ENCODE measurements at places on chromosomes 4 and X. TPM values are rescaled to one million over a fixed set of nuclear protein-coding genes. Genes with fewer than 3 reads are reported as not detected.
A peak's percentile ranks its signal among the peaks of the same experiment; 100 is the strongest.

CCKAR gene
- total RNA-seq = not detected

PPEF2 gene
- not detected for total RNA-seq

DCUN1D4 gene
- 38.7 TPM for total RNA-seq

DYNLT3 gene
- total RNA-seq = 6.3 TPM

DMRTC1 gene
- total RNA-seq = not detected

RAPGEF2 gene
- total RNA-seq = 46.7 TPM

DNA sequence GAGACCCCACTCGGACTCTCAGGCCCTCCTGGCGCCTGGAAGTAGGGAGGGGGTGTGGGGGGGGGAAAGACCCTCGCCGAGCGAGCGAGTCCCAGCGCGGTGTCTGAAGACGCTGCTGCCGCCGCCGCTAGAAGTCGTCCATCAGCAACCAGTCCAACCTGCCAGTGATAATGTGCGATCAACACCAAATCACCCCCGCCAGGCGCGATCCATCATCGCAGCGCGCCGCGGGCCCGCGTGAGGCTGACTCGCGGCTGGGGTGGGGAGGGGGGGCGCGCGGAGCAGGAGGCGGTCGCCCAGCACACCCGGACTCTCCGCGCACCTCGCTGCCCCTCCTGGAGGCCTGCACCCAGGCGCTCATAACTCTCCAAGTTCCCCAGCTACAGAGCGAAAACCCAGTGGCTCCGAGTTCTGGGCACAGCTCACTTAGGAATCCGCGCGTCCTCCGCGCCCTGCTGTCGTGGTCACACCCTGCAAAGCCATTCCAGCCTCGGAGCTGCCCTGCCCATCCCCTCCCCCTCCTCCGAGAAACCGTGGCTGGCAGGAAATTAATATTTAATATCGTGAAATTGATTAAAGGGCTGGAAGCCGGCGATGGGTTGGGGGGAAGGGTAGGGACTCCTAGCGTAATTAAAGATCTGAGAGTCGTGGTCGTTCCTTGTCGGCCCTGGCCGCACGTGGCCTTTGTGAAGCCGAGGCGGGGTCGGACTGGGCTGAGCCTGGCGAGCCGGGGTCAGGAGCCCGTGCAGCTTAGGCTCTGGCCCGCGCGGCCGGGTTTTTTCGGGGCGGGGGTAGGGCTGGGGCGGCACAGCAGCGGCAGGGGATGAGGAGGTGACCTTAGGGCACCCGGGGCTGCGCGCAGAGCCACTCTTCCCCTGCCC is 58.1 kb upstream of the BCOR start:
- no peak for DNase-seq

GRCh38 chrX:153750127-153750774 is 13.8 kb upstream of the PLXNB3 start:
- no peak for DNase-seq

- no peak for DNase-seq
Observed at GRCh38 chrX:11768039-11768438, 10.0 kb downstream of the MSL3 start.

DNA sequence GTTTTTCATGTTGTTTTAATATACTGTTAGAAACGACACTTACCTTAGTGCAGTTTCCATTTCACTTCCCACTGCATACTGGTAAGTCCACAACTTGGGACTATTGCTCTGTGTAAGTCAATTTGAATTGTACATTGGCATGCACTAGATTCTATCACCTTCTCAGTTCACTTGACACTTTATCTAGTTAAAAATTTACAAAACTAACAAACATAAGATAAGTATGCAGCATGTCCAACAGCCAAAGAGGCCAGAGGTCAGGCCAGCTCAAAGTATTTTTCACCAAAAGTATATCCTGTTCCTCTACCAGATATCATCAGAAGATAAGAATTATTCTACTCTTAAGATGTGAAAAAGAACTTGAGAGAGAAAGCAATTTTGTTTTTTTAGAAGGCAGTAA is 75.9 kb downstream of the QRFPR start:
- no peak for DNase-seq

DNA sequence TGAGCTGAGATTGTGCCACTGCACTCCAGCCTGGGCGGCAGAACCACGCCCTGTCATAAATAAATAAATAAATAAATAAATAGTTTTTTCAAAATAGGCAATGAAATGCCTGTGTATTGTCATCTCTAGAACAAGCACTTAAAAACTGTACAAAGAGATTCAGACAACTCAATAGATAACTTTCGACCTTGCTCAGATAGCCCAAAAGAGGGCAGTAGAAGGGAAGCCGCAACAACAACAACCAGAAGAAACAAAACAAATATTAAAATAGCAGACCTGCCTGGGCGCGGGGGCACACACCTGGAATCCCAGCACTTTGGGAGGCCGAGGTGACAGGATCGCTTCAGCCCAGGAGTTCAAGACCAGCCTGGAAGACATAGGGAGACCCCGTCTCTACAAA is 9.4 kb upstream of the CLDN34 start:
- DNase-seq = no peak

DNA sequence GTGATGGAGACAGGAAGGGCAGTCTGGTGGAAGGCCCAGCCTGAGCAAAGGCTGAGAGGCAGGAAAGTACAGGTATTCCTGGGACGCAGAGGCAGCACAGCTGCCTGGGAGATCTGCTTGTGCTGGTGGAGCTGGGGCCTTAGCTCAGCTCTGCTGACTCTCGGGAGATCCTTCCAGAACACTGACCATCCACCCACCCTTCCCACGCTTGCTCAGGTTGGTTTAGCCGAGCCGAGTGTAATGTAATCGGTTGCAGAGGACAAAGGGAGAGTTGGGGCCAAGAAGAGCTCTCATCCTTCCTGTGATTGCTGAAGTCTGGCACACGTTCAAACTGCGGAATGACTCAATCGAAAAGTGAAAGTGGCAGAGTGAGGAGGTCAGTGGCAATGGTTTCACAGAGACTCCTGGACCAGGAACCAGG is 43.1 kb upstream of the GPR78 start:
- DNase-seq = peak; percentile 73

DNA sequence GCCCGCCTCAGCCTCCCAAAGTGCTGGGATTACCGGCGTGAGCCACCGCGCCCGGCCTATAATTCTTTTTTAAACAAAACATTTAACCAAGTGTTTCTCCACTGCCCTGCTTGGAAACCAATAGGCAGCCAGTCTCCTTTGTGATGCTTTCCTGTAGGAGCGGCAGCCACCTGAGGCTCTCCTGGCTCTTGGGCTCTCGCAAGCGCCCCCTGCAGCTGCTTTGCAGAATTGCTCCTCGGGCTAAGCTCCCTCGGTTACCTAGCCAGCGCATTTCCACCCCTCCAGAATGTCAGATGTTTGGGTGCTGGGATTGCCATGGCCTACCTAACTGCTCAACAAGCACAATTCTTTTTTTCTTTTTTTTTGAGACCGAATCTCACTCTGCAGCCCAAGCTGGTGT is 7.7 kb downstream of the S100P start:
- DNase-seq = no peak

DNA sequence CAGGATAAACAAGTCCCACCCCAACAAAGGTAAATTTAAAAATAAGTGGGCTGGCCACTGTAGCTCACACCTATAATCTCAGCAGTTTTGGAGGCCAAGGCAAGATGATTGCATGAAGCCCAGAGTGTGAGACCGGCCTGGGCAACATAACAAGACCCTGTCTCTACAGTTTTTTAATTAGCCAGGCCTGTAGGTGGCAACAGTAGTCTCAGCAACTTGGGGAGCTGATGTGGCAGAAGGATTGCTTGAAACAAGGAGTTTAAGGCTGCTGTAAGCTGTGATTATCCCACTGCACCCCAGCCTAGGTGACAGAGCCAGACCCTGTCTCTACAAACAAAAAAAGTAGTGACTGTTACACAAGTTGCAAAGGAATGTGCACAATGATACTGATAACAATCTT is 74.6 kb upstream of the FAAH2 start:
- no peak for DNase-seq

All from body of pancreas (tissue), 4 donors.